ENCODE measurements at places on chromosomes 3 and 15.

GRCh38 chr15:75090388-75090734 lies 67.0 kb downstream of the PPCDC start:
- peak; percentile 89 for DNase-seq

GRCh38 chr3:32420126-32421038 lies 28.7 kb downstream of the CMTM7 start:
- DNase-seq, result peak; percentile 48

GRCh38 chr3:138051947-138052802 lies 42.2 kb downstream of the CLDN18 start:
- DNase-seq, result peak; percentile 79

- peak; percentile 43 for DNase-seq
Observed at GRCh38 chr15:40050788-40051470, 11.9 kb upstream of the SRP14 start.

DNA sequence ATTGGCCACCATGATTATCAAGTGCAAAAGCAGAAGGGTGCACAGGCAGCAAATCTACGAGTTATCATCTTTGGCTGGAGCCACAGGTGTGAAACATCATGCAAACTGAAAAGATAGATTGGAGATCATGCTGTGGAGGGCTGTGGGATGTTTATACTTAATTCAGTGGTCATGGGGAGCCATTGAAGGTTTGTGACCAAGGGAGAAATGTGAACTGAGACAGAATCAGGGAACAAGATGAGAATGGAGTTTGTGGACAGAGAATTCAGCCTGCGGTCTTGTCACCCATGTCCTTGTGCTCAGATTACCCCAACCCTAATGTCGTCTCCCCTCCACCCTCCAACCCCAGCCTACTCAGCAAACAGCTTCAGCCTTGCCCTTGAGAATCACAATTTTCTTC lies 62.9 kb upstream of the ACAN start:
- DNase-seq, result no peak

DNA sequence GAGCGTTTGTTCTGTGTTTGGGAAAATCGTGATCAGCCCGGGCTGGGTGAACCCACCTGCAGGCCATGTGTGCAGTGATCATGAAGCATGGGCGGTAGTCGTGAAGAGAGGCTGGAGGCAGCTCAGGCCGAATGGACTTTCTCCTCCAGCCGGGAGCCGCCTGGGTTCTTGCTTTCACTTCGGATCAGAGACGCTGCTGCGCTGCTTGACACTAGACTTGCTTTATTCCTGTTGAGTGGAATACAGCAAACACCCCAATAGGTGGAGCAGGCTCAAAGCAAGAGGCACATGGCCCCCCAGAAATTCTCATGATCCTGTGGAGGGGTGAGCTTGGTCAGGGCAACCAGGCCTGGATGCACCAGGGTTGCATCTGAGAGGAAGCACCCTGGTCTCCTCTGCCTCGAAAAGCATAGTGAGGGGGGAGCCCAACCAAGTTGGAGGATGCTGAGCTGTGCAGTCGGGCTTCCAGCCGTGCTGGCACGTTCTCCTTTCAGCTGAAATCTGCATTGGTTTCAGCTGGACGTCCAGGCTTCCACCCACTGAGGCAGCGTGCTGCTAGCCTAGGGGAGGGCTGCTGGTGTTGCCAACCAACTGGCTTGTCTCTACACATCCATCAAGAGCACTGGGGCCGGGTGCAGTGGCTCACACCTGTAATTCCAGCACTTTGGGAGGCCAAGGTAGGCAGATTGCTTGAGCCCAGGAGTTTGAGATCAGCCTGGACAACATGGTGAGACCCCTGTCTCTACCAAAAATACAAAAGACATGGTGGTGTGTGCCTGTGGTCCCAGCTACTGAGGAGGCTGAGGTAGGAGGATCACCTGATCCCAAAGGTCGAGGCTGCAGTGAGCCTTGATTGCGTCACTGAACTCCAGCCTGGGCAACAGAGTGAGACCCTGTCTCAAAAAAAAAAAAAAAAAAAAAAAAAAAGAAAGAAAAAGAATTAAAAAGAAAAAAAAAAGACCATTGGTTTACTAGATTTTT lies 2.8 kb upstream of the NRROS start:
- DNase-seq, result no peak

DNA sequence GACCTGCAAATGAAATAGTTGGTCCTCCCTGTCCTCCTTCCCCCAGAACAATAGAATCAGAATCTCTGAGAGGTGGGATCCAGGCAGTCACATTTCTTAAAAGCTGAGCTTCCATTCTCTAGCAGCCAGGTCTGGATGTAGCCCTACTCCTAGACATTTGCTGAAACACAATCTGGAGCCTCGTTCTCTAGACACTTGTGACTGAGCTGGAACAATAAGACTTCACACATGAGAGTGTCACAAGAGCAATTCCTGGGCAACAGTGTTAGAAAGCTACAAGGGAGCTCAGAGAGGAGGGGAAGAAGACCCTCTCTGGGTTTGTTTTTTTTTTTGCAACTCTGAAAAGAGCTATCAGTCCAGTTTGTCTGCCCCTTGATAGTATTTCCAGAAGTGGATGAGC lies 14.5 kb downstream of the CORO2B start:
- DNase-seq, result no peak

GRCh38 chr3:123297627-123297899 lies 95.8 kb downstream of the SEC22A start:
- no peak for DNase-seq

DNA sequence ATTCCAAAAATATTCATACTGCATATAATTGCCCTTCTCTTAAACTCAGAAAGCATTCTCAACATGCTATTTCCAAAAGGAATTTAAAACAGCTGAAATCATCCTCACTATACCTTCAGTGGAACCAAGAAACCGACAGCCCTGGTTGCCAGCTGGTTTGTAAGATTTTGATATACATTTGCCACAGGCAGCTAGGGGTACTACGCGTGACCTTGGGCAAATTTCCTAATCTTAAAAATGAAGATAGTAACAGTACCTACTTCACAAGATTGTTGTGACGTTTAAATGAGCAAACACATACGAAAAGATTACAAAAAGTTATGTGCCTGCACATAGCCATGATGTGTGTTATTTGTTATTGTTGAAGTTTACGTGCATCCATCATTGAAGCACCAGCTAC lies 7.3 kb downstream of the C3orf70 start:
- no peak for DNase-seq

GRCh38 chr3:129023909-129024308 lies 22.8 kb downstream of the EFCC1 start:
- DNase-seq, result no peak

GRCh38 chr15:37221671-37222145 lies 121.4 kb upstream of the MEIS2 start:
- no peak for DNase-seq

- peak; percentile 35 for DNase-seq
Observed at GRCh38 chr3:188779281-188779980, 392.3 kb upstream of the TPRG1 start.

GRCh38 chr3:2484162-2485026 lies 385.7 kb downstream of the CNTN4 start:
- DNase-seq, result no peak

- DNase-seq, result no peak
Observed at GRCh38 chr3:132709761-132710160, 12.4 kb downstream of the NPHP3 start.

Measured in cardiac muscle cell (in vitro differentiated cells and primary cell).